ENCODE measurements at places on chromosomes 5 and 9.
A peak's percentile ranks its signal among the peaks of the same experiment; 100 is the strongest.

DNA sequence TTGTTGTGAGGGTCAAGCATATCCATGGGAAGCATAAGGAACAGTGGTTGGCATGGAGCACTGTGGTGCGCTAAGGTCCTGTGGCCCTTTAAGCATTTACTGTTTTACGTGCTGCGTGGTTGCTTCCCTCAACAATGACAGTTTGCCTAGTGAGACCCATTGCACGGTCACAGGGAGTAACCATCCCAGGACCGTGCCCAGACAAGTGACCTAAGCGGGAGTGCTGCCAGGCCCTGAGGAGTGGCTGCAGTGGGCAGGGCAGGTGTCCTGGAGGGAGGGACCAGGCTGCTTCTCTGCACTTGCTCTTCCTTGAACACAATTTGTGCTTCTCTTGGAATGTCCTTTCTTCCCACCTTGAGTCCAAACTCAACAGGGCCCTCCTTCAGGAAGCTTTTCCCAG, 64.6 kb downstream of the RGS3 start:
- no peak for DNase-seq

DNA sequence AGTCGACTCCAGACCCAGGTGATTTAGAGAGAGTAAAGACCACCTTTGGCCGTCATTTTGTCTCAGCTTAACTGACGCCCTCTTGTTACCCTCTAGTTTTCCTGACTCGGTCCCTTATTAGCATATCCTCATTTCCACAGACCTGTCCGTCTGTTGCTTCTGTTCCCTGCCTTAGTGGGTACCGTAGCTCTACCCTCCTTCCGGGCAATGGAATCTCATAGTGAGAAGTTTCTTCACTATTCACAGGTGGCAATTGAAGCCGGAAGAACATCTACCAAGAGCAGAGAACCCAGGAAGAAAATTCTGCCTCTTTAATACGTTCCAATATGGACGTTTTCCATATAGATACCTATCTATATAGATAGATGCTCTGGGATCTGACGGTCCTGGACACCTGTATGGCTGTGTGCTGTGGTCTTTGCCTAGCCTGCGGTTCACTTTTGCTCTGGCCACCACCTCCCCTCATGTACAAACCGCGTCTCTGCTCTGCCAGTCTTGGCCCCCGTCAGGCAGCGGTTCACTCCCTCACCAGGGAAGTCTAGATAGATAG, 652 bp upstream of the TMEM161B start:
- peak; percentile 6 for DNase-seq

DNA sequence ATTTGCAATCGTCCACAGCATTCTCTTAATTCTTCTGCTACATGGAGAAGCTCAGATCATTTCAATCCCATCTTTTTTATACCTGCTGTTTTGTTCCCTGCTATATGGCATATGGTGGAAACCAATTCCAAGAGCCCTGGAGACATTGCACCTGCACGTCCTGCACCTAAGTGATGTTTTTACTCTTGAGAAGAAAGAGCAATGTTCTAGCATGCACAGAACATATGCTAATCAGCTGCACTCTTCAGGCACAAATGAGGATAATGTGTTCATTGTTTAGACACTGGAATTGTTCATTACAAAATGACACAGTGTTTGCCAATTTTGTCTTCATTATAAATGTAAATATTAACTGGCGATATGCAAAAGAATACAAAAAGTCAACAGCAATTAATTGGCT, 935.8 kb downstream of the TLE4 start:
- DNase-seq: no peak

DNA sequence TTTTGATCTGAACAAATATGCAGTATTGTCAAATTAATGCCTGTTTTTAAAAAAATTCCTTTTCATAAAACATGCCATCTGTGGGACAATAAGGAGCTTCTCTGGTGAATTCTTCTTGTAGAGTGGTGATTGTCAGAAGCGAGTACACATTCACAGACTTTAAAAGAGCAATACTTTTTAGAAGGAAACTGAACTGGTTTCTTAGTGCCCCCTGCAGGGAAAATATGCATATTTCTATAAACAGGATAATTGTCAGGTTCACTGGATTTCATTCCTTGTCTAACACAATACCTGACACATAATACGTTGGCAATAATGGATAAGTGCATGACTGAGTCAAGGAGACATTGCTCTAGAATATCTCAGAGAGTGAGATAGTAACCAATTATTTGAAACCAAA, 133.7 kb downstream of the KIF4B start:
- DNase-seq: no peak

- DNase-seq: peak; percentile 8
These were observed 88.6 kb upstream of the RASGRF2 start for GRCh38 chr5:80871541-80871961.

- DNase-seq: no peak
These were observed 198.7 kb downstream of the GAPVD1 start for GRCh38 chr9:125460346-125460745.

DNA sequence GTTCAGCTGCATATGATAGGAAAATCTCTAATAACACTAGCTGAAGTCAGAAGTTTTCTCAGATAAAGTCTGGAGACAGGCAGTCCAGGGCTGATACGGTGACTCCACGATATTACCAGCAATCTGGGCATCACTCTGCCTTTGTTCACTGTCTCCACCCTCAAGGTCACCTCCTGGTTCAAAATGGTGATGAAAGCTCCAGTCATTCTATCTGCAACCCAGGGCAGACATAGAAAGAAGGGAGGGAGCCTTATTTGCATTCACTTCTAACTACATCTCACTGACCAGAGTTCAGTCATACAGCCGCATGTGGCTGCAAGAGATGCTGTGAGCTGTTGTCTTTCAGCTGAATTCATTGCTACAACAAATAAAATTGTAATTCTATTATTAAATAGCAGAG, 22.4 kb upstream of the GPR151 start:
- peak; percentile 50 for DNase-seq

- no peak for DNase-seq
These were observed 107.2 kb downstream of the ASTN2 start for GRCh38 chr9:117307701-117308100.

- DNase-seq: no peak
These were observed 6.8 kb downstream of the RASEF start for GRCh38 chr9:83056174-83056573.

GRCh38 chr5:163276466-163276865, 160.9 kb upstream of the CCNG1 start:
- no peak for DNase-seq

GRCh38 chr5:126939887-126940286, 90.5 kb downstream of the MARCHF3 start:
- no peak for DNase-seq

- DNase-seq: no peak
These were observed 108.7 kb downstream of the IRX2 start for GRCh38 chr5:2642684-2643345.

DNA sequence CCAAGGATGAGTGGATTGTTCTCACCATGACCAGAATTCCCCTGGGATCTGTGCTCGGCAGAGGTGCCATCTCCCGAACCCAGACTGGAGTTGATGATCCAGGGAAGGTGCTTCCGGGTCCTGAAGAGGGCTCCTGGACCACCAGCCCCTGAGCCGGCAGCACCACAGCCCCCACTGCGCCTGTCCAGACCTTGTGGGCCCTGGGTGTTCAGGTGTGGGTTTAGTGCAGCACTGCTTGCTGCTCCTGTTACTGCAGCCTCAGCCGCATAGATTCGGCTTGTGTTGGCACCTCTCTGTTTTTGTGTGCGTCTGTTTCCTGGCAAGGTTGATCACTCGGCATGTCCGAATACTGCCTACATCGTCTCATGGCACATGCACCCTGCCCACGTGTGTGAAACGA, 16.3 kb upstream of the NPM1 start:
- no peak for DNase-seq

- DNase-seq: no peak
These were observed 59.6 kb downstream of the NEURL1B start for GRCh38 chr5:172700365-172701290.

- no peak for DNase-seq
These were observed 106.5 kb upstream of the DAB2 start for GRCh38 chr5:39531306-39531705.

GRCh38 chr5:72179816-72180440, 72.7 kb downstream of the MAP1B start:
- no peak for DNase-seq

- no peak for DNase-seq
These were observed 36.3 kb upstream of the DMRT1 start for GRCh38 chr9:805151-805550.

GRCh38 chr5:172104801-172105701, 83.0 kb downstream of the STK10 start:
- DNase-seq: no peak

DNA sequence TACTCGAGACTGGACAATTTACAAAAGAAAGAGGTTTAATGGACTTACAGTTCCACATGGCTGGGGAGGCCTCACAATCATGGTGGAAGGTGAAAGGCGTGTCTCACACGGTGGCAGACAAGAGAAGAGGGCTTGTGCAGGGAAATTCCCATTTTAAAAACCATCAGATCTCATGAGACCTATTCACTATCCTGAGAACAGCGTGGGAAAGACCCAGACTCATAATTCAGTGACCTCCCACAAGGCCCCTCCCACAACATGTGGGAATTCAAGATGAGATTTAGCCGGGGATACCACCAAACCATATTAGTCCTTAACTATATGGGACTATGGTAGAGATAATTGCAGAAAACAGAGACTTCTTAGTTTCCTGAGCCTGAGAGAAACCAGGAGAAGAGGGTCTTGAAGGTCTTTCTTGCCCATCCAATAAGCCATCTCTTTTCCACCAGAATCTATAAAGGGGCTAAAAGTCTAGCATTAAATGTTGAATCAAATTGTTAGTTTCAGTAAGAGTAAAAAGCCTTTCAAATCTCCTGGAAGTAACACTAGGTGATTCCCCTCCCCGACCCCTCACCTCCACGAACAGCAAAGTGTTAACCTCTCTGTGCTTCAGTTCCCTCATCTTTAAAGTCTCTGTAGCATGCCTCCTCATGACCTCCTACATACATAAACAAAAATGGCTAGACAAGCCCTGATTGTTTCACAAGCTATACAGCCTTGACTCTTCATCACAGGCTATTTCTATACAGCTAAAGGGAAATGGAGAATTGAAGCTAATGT, 259.1 kb downstream of the TMEM167A start:
- DNase-seq: no peak

DNA sequence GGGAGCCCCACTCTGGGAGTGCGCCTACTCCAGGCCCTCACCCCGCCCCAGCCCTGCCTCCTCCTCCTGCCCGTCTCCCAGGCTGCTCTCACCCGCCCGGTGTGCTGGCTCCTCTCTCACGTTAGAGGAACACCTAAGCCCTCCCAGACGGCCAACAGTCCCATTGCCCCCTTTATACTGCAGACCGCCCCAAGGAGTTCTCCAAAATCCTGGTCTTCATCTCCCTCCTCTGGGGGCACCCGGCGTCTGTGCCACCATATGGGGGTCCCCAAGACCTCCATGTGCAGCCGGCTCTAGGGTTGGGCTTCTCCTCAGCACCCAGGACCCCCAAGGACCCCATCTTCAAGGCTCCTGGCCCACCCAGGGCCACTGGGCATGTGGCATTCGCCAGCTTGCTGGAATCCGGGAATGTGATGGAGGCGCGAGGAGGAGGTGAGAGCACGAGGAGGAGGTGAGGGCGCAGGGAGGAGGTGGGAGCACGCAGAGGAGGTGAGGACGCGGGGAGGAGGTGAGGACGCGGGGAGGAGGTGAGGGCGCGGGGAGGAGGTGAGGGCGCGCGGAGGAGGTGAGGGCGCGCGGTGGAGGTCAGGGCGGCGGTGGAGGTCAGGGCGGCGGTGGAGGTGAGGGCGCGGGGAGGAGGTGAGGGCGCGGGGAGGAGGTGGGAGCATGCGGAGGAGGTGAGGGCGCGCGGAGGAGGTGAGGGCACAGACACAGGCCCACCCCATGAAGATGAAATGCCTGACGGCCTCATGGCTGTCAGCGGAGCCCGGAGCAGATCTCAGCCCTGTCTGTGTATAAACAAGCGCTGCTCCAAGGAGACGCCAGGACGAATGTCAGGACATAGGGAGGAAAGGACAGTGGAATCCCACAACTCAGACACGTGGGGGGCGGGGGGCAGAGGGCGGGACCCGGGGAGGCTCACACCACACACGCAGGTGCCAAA, 41.2 kb downstream of the EXD3 start:
- DNase-seq: no peak

DNA sequence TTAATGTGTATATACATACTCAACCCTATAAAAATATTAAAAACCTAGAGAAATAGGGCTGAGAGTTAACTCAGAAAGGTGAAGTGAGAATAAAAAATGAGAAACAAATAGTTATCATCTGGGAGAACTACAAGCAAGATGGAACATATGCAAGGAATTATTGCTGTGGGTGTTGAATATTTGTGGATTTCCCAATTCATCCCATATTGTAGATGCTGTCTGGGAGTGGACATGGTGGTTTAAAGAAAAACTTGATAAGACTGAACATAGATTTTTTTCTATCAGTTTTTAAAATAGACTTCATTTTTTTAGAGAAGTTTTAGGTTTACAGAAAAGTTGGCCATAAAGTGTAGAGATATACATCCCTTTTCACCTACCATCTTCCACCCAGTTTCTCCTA, 263.5 kb downstream of the SPATA31D1 start:
- no peak for DNase-seq

- DNase-seq: no peak
These were observed 7.5 kb upstream of the PRSS3 start for GRCh38 chr9:33787839-33788238.

- no peak for DNase-seq
These were observed 230.5 kb upstream of the IZUMO3 start for GRCh38 chr9:24776226-24776625.

DNA sequence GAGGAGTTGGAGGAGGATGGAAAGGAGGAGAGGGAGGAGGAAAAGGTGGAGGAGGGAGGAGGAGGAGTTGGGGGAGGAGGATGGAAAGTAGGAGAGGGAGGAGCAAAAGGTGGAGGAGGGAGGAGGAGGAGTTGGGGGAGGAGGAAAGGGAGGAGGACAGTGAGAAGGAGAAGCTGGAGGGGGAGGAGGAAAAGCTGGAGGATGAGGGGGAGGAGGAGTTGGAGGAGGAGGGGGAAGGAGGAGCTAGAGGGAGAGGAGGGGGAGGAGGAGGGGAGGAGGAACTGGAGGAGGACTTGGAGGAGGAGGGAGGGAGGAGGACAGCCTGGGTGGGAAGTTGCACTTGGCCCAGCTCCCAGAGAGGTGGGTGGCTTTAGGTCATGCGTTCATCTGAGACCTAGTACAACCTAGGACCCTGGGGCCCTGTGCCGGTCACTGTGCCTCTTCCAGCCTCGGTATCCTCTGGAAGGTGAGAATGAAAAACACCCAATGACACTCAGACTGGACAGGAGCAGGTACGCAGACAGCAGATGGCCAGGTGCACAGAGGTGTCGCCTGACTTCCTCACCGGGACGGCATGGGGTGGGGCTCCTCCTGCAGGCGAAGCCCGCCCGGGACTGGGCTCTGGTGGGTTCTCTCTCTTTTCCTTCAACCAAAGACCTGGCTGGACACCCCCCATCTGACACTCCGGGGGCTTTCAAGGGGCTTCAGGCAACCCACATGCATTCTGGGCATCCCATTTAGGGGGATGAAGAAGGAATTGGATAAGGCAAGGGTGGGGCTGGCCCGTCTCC, 12.2 kb upstream of the SLC2A6 start:
- no peak for DNase-seq

- no peak for DNase-seq
These were observed 22.6 kb downstream of the DOCK8 start for GRCh38 chr9:237141-237857.

- no peak for DNase-seq
These were observed 84.1 kb downstream of the PTPDC1 start for GRCh38 chr9:94168203-94169000.
